Activated B cell treated with CpG ODN at 0.5 μM for 24 hours (primary cell): ENCODE measurements at places on chromosomes 6 and 20. TPM values are rescaled to one million over a fixed set of nuclear protein-coding genes. Genes with fewer than 3 reads are reported as not detected.
A peak's percentile ranks its signal among the peaks of the same experiment; 100 is the strongest.

GRCh38 chr6:2063547-2063946 is 181.9 kb downstream of the GMDS start:
- no peak for DNase-seq
- H3K4me3 ChIP-seq, result no peak overlapping the region
- H3K36me3 ChIP-seq, result peaks cover 2% of the 10 kb centered on the region
- no peak overlapping the region for H3K27ac ChIP-seq
- H3K27me3 ChIP-seq, result no peaks in the 10 kb centered on the region

DNA sequence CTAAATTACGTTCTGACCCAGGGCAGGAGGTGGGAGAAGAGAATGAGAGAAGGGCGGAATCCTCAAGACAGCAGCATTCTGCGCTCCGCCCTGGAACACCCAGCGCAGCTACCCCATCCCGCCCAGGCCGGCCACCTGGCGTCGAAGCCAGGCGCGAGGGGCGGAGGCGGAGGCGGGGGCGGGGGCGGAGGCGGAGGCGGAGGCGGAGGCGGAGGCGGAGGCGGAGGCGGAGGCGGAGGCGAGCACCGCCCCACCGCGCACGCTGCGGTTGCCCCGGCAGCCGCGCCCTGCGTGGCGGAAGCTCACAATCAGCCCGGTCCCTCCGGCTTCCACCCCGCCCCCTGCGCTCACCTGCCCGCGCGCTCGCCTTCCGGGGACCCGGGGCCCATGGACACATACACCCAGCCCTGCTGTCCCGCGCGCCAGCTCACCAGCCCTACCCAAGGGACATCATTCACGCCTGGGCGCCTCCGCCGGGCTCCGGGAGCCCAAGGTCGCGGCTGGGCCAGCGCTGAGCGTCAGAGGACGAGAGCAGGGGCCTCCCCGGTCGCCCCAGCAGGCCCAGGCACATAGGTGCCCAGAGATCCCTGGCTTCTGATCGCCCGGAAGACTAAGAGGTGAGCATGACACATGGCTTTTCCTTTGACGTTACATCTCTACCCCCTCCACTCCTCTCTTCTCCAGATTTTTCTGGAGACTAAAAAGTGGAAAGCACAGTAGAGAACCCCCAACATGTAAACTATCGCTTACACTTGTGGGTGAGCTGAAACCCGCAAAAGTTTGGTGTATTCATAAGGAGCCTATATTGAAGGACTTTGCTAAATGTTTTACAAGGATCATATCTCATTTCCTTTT is at the start of gene ANKEF1:
TSS of gene ANKEF1 (plus strand) at position 271 of the 855 bp plus-strand sequence. CDS start 3,315 bp downstream, outside the sequence.
- H3K4me1 ChIP-seq, result peaks cover 6% of the 10 kb centered on the region
- peak within 1 kb of the TSS; percentile 75 for H3K4me3 ChIP-seq
- H3K27me3 ChIP-seq, result peaks cover 13% of the 10 kb centered on the region
- DNase-seq, result peak; percentile 73

DNA sequence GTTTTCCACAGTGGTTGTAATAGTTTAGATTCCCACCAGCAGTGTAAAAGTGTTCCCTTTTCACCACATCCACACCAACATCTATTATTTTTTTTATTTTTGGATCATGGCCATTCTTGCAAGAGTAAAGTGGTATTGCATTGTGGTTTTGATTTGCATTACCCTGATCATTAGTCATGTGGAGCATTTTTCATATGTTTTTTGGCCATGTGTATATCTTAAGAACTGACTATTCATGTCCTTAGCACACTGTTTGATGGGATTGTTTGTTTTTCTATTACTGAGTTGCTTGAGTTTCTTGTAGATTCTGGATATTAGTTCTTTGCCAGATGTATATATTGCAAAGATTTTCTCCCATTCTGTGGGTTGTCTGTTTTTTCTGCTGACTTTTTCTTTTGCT is 820.1 kb downstream of the TENT5A start:
- no peak overlapping the region for H3K4me3 ChIP-seq
- no peaks in the 10 kb centered on the region for H3K27me3 ChIP-seq
- DNase-seq, result no peak
- H3K4me1 ChIP-seq, result no peaks in the 10 kb centered on the region

DNA sequence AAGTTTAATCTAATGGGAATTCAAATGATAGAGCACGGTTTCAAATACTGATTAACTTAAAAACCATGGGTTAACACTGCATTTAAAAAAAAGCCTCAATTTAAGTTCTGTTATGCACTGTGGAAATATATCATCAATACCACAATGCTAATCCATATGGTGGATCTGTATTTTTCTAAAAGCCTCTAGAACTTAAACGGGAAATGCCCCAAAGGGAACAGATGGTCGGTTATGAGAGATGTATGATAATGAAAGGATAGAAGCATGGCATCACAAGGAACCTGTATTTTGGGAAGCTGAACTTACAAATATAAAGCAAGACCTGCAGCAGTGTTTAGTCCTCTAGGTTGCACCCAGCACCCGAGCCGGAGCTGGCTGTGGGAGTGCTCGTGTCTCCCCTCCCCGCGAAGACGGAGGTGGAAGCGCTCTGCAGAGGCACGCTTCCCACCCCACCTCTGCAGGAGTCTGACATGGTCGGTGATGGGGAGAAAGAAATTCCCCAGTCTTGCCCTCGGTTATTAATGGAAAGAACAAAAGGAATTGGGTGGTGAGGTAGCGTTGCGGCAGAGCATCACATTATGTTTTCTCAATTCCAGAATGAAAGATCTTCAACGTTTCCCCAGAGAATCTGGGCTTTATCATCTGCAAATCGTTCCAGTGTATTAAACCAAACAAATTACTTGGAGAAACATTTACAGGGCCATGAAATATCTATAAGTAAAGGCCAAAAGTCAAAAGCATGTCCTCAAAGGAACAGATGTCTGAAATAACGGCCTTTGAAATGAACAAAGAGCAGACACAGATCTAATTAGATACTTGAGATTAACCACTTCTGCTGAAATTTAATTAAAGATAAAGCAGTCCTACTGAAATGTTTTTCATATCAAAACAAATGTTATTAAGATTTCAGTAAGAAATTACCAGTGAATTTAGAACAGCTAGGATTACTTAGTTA is 103.1 kb upstream of the POPDC3 start:
- H3K27ac ChIP-seq, result no peak overlapping the region
- H3K4me1 ChIP-seq, result no peaks in the 10 kb centered on the region
- no peak overlapping the region for H3K4me3 ChIP-seq
- H3K27me3 ChIP-seq, result no peaks in the 10 kb centered on the region
- H3K36me3 ChIP-seq, result peaks cover 83% of the 10 kb centered on the region

DNA sequence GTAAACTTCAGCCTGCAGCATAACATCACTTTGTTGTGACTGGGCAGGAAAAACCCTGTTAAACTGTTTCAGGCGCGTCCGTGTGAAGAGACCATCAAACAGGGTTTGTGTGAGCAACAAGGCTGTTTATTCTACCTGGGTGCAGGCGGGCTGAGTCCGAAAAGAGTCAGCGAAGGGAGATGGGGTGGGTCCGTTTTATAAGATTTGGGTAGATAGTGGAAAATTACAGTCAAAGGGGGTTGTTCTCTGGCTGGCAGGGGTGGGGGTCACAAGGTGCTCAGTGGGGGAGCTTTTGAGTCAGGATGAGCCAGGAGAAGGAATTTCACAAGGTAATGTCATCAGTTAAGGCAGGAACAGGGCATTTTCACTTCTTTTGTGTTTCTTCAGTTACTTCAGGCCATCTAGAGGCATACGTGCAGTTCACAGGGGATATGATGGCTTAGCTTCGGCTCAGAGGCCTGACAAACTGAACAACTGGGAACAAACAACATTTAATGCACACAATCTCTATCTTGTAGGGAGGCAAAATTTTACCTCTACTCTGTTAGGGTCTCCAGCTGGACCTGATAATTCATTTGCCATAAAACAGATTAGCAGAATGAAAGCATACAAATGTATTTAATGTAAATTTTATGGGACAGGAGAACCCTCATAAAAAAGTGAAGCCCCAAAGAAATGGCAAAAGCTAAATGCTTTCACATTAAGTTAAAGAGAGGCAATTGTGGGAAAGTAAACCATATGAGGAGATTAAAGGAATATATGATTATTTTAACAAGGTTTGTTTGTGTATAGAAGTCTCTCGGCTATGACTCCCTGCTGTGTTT is 58.3 kb upstream of the HFE start:
- no peak overlapping the region for H3K4me3 ChIP-seq
- H3K36me3 ChIP-seq, result peaks cover 12% of the 10 kb centered on the region
- peaks cover 51% of the 10 kb centered on the region for H3K4me1 ChIP-seq

DNA sequence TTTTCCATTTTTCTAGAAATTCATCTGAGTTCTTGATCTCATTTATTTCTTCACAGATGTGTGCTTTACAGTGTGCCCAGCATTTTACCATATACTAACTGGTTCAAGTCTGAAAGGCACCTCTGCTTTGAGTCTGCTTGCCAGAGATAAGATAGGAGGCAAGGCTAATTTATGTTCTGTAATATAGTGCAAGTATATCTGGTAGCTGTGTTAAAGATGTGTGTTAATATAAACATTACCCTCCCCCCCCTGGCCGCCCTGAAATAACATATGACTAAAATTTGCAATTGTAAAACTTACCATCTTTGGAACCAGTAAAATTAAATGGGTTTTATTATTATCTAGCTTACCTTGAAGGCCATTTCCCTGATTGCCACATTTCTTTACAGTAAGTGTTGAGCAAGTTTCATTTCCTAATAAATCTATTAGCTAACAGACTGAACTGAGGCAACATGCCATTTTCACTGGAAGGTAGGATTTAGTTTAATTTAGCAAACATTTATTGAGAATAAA is 2.7 kb downstream of the FBXO9 start:
- H3K4me1 ChIP-seq, result peaks cover 40% of the 10 kb centered on the region
- no peak for DNase-seq
- H3K27me3 ChIP-seq, result no peaks in the 10 kb centered on the region
- no peak overlapping the region for H3K27ac ChIP-seq
- H3K36me3 ChIP-seq, result peaks cover 18% of the 10 kb centered on the region

DNA sequence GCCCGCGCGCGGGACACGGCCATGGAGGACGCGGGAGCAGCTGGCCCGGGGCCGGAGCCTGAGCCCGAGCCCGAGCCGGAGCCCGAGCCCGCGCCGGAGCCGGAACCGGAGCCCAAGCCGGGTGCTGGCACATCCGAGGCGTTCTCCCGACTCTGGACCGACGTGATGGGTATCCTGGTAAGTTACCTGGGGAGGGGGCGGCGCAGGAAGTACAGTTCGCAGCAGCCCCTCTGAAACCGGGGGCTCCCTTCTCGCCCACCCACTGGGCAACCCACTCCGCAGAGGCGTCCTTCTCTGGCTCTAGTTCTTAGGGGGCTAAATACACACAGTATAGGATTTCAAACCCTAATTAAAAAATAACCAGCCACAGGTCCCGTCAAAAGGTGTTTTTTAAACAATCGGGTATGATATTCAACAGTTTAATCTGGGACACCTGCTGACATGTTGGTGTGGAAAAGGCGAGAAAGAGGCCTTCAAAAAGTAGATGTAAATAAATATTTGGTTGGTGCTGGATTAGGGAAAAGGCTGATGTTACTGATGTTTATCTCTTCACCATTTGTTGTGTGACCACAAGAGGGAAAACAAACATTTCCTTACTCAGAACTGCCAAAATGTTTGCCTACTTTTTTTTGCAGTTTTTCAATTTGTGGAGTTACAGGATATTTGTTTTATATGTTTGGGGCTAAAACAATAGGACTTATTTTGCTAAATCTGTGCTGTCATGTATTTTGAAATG is 577 bp downstream of the SASH1 start:
- no peak for DNase-seq
- peaks cover 13% of the 10 kb centered on the region for H3K4me1 ChIP-seq
- H3K4me3 ChIP-seq, result peak overlapping the region; percentile 69
- H3K27ac ChIP-seq, result no peak overlapping the region
- H3K36me3 ChIP-seq, result no peaks in the 10 kb centered on the region
- H3K27me3 ChIP-seq, result peaks cover 43% of the 10 kb centered on the region

GRCh38 chr20:11880680-11881079 is 37.0 kb upstream of the BTBD3 start:
- H3K36me3 ChIP-seq, result no peaks in the 10 kb centered on the region
- H3K4me3 ChIP-seq, result no peak overlapping the region
- no peaks in the 10 kb centered on the region for H3K27me3 ChIP-seq
- H3K27ac ChIP-seq, result no peak overlapping the region
- no peak for DNase-seq

DNA sequence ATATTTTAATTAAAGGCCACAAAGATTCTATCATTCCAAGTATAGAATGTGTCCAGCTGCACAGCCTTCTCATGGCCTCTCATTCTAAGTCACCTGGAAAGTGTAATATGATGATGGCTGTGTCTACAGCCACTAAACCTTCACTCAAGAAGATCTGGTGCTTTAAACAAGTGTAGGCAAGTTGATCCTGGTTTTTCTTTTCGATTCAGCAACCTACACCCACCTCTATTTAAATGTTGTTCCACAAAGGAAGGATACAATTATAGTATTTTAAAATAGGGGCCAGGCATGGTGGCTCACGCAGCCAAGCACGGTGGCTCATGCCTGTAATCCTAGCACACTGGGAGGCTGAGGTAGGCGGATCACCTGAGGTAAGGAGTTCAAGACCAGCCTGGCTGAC is 25.5 kb upstream of the DST start:
- no peaks in the 10 kb centered on the region for H3K36me3 ChIP-seq
- no peaks in the 10 kb centered on the region for H3K27me3 ChIP-seq
- no peaks in the 10 kb centered on the region for H3K4me1 ChIP-seq

DNA sequence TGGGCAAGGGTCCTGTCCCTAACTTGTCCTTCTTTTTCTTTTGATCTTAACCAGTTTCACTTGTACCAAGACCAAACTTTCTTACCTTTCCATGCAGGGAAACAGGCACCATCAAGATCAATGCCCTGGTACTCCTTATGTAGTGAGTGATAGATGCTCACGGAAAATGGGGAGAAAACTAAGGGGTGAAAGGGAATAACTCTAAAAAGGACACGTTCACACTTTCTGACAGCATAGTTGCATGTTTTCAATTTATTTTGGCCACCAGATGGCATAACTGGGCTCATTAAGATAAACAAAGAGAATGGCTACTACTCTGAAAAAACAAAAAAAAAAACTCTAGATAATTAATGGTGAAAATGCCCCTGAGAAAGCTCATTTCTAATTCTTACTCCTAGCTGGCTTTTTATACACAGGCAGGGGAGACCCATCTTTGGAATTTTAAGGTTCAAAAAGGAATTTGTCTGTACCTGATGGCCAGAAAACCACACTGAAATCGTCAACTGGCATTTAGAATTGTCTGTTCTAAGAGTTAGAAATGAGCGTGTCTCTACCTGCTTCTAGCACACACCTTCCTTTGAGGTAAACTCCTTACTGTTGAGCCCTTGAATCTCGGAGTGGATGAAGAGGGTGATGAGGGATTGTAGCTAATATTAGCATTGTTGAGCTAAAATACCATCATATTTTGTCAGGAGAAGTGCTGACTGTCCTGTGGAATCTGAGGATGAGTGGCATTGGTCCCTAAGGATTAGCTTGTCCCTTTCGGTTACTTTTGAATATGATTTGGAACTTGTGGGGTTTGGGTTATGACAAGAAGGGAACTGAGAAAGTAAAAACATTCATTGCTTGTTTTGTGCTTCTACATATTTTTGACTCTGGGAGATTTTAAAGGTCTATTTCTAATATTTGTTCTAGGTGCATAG is 62.2 kb upstream of the DDR1 start:
- peaks cover 9% of the 10 kb centered on the region for H3K27me3 ChIP-seq
- H3K27ac ChIP-seq, result no peak overlapping the region
- H3K4me1 ChIP-seq, result peaks cover 6% of the 10 kb centered on the region
- no peak for DNase-seq
- no peak overlapping the region for H3K4me3 ChIP-seq

- no peaks in the 10 kb centered on the region for H3K36me3 ChIP-seq
- no peak overlapping the region for H3K4me3 ChIP-seq
- DNase-seq, result no peak
Observed at GRCh38 chr6:86357877-86358276, 579.5 kb upstream of the HTR1E start.

Gene DYNLT2
- 3.7 and 4.4 TPM in 2 replicates for total RNA-seq

Gene ULBP2
- total RNA-seq, result 0.29 and 0.37 TPM in 2 replicates

Gene MAK
- 0.15 TPM in 1 of 2 replicates, not detected in the other for total RNA-seq

Gene NKAPL
- total RNA-seq, result 0.29 and 0.35 TPM in 2 replicates

Gene METTL24
- total RNA-seq, result not detected in 2 replicates

Gene BMP6
- total RNA-seq, result 0.75 and 0.78 TPM in 2 replicates

Gene MEP1A
- total RNA-seq, result not detected in 2 replicates

Gene LY6G6C
- total RNA-seq, result not detected in 2 replicates

Gene C6orf62
- total RNA-seq, result 127 and 135 TPM in 2 replicates
